Kidney (tissue), 22 donors: ENCODE measurements at places on chromosomes 16 and 17. TPM values are rescaled to one million over a fixed set of nuclear protein-coding genes. Genes with fewer than 3 reads are reported as not detected.

DNA sequence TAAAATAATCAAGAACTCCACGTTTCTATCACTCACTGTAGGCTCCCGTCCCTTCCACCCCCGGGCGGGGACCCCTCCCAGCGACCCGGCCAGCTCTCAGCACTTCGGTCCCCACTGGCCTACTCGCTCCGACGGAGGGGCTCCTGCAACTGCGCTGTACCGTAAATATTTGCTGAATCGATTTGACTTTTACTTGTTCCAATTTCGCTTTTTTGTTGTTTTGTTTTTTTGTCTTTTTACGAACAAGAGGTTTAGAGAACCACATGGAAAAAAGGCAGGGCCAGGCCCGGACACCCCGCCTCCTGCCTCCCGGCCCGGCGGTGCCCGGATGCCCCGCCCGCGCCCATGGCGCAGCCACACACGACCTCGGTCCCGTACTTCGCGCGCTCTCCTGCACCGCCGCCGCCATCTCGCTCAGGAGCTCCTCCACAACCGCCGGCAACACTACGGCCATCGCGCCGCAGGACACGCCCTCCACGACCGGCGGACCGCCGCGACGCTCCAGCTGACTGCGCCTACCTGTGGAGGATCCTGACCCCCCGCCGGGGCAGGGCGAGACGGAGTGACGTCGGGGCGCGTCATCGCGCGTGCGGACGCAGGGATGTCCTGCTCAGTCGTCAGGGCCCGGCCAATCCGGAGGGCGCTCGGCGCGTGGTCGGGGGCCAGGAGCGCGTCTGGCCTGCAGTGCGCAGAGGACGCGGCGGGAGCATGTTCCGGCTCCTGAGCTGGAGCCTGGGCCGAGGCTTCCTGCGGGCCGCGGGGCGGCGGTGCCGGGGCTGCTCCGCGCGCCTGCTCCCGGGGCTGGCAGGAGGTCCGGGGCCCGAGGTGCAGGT is at the start of the genes TTC19 and ZSWIM7:
Gene TTC19 (plus strand): TSS at position 684 of the 833 bp plus-strand sequence. CDS start 25 bp downstream, at position 709.
Gene ZSWIM7 (minus strand): TSS at position 564 of the 833 bp plus-strand sequence. CDS start 110 bp downstream, at position 454.
- no peaks in the 10 kb centered on the region for H3K4me1 ChIP-seq
- H3K36me3 ChIP-seq, result peaks cover 18% of the 10 kb centered on the region
- H3K4me3 ChIP-seq, result peak within 1 kb of the TSS; percentile 73
- peak; percentile 98 for DNase-seq
- peak within 1 kb of the TSS; percentile 98 for H3K27ac ChIP-seq

GRCh38 chr16:3999479-4000325 is 116.5 kb downstream of the ADCY9 start:
- H3K4me3 ChIP-seq, result no peak overlapping the region
- no peaks in the 10 kb centered on the region for H3K36me3 ChIP-seq
- H3K4me1 ChIP-seq, result peaks cover 8% of the 10 kb centered on the region
- peak overlapping the region; percentile 72 for H3K27ac ChIP-seq

DNA sequence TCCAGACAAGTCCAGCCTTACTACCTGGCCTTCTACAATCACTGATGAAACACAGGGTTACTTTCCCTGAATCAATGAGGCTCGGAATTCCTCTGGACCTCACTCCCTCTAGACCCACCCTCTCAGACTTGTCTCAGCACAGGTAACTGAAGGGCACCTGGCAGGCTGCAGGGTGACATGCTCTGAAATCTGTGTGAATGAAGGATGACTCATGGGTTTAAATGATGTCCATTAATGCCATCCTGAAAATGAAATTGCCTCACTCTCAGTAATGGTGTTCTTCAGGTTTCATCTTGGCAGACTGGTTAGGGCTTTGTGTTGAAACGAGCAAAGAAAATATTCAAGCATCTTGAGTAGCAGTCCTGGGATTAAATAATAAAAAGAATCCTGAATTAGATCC is 134.4 kb downstream of the MAF start:
- H3K4me3 ChIP-seq, result no peak overlapping the region
- H3K4me1 ChIP-seq, result no peaks in the 10 kb centered on the region
- DNase-seq, result no peak
- no peaks in the 10 kb centered on the region for H3K27me3 ChIP-seq

DNA sequence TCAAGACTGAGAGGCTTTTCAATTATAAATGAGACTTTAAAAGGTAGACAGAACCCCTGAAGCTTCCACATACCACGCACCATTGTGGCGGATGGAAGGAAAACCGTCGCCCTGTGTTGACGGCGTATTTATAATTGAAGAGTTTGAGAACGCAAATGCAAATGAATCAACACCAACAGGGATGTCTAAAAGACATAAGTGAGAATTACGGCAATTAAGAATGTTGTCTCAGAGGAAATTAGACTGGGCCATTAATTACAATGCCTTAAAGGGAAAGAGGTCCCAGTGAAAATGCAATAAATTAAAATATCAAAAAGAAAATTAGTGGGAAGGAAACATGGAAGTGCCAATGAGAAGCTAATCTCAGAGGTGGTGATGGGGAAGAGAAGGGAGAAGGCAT is 148.5 kb upstream of the XYLT1 start:
- no peaks in the 10 kb centered on the region for H3K4me1 ChIP-seq
- no peak overlapping the region for H3K27ac ChIP-seq
- DNase-seq, result no peak

Gene TAF1C
- 64.7 TPM for total RNA-seq

- H3K36me3 ChIP-seq, result no peaks in the 10 kb centered on the region
- H3K4me3 ChIP-seq, result no peak overlapping the region
- no peak overlapping the region for H3K27ac ChIP-seq
- H3K27me3 ChIP-seq, result no peaks in the 10 kb centered on the region
- DNase-seq, result no peak
- peaks cover 6% of the 10 kb centered on the region for H3K4me1 ChIP-seq
Observed at GRCh38 chr17:19275457-19276127, 38.4 kb downstream of the EPN2 start.

Gene CCL7
- total RNA-seq, result not detected

DNA sequence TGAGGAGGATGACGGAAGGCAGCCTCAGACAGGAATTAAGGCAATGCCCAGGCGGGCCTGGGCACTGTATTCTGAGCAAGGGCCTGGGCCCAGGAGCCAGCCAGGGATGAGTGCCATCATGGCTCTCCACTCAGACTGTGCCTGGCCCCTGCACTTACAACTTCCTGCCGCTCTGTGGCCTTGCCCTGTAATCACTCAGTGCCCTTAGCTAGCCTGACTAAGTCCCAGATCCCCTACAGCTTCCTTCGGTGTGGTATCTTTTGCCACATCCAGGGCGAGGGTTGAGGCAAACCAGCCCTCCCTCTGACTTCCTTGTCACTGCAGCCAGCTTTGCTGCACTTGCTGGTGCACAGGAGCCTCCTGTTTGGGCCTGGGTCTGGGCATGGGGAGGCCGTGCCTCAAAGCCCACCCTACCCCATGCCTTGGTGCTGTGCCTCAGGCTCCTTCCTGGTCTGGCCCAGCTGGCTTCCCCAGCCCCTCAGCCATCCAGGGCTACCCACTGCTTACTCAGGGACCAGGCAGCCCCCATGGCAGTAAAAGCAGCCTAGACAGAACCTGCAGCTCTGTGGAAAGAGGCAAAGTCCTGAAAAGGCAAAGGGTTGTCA is 9.3 kb downstream of the SLC46A1 start:
- H3K36me3 ChIP-seq, result peaks cover 4% of the 10 kb centered on the region
- no peaks in the 10 kb centered on the region for H3K4me1 ChIP-seq
- no peak for DNase-seq
- no peak overlapping the region for H3K4me3 ChIP-seq
- H3K27ac ChIP-seq, result no peak overlapping the region

Gene UTS2R
- not detected for total RNA-seq

- peak within 1 kb of the TSS; percentile 23 for H3K27ac ChIP-seq
- H3K4me3 ChIP-seq, result peak within 1 kb of the TSS; percentile 87
- H3K4me1 ChIP-seq, result peaks cover 4% of the 10 kb centered on the region
- H3K27me3 ChIP-seq, result peaks cover 5% of the 10 kb centered on the region
Observed at GRCh38 chr16:82169861-82170845, at the start of gene MPHOSPH6. TSS of gene MPHOSPH6 (minus strand) at chr16:82170224. CDS start at chr16:82170175, 49 bp downstream.

Gene KNOP1
- 17.9 TPM for total RNA-seq

DNA sequence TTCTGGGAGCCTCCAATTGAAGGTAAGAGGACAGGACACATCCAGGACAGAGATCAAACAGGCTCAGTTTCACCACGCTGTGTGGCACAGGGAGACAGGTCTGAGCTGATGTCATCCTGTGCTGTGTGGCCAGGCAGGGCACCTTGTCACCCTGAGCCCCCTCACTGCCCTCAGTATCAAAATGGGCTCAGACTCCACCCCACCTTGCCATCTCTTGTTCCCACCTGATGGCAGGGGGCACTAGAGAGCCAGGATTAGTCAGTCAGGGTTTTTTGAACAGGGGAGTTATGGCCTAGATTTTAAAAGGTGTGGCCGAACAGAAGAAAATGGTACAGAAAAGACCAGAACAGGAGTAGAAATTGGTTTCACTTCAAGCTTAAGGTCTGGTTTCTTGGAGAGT is 2.6 kb downstream of the KAT2A start:
- H3K4me3 ChIP-seq, result no peak overlapping the region
- H3K27ac ChIP-seq, result no peak overlapping the region
- H3K4me1 ChIP-seq, result no peaks in the 10 kb centered on the region

Gene CCL2
- 49.9 TPM for total RNA-seq

DNA sequence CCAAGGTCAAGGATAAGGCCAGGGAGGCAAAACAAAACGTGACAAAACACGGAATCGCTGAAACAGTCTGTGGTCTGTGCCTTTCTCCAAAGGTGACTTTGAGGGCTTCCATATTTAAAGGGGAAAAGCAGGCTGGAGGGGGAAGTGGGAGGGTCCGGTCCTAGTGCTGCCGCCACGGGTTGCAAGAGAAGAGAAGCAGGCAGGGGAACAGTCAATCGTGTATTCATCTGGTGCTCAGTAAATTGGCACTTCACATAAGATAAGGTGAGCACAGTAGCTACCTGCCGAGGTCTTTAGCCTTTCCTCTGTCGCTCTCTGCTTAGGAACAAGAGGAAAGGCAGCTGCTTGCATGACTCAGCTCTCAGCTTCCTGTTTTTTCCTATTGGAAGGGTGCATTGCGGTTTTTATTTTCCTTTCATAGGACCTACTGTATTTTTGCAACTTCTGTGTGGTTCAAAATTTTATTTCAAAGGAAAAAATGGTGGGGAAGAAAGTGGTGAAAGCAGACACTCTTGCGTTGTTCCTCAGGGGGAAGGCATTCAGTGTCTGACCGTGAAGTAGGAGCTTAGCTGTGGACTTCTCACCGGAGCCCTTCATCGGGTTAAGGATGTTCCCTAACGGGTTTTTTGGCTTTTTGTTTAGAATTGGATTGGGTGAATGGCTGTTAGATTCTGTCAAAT is 7.1 kb upstream of the LGALS3BP start:
- peak overlapping the region; percentile 76 for H3K27ac ChIP-seq
- H3K4me1 ChIP-seq, result peaks cover 7% of the 10 kb centered on the region
- H3K4me3 ChIP-seq, result peak overlapping the region; percentile 55
- peaks cover 3% of the 10 kb centered on the region for H3K36me3 ChIP-seq
- peak; percentile 33 for DNase-seq

- DNase-seq, result no peak
- H3K36me3 ChIP-seq, result no peaks in the 10 kb centered on the region
- peak overlapping the region; percentile 11 for H3K4me3 ChIP-seq
- no peak overlapping the region for H3K27ac ChIP-seq
- H3K4me1 ChIP-seq, result no peaks in the 10 kb centered on the region
- H3K27me3 ChIP-seq, result no peaks in the 10 kb centered on the region
Observed at GRCh38 chr17:39171933-39172332, 6.0 kb upstream of the ARL5C start.

- H3K36me3 ChIP-seq, result no peaks in the 10 kb centered on the region
- no peak overlapping the region for H3K4me3 ChIP-seq
- H3K4me1 ChIP-seq, result peaks cover 8% of the 10 kb centered on the region
- H3K27ac ChIP-seq, result no peak overlapping the region
- DNase-seq, result no peak
Observed at GRCh38 chr17:77966476-77966875, 8.0 kb downstream of the TNRC6C start.

DNA sequence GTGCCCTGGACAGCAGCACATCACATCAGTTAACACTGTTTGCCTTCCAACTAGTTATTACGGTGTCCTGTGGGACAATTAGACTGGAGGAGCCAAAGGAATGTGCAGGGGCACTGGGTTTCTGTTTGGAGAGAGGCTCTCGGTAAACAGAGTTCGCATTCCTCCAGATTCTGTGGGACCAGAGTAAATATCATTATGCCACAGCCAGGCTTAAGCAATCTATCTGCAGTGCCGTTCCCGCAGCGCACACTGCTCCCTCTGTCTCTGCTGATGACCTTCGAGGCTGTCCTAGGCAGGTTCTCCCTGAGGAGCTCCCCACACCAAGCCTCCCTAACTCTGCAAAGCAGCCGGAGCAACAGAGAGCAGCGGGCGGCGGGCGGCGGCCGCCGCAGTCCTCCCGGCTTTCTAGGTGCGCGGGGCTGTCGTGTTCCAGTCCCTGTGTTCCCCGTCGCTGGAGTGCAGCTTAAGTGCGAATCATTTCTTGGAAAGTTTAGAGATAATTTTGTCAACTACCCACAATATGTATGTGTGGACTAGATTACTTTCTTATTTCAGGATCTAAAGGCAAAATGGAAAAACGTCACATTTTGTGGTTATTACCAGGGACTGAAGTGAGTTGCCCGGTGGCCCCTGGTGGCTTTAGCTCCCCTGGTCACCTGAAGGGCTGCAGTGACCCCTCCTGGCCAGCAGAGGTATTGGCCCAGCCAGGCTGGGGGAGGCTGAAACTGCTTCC is 43.3 kb downstream of the PGS1 start:
- H3K27me3 ChIP-seq, result no peaks in the 10 kb centered on the region
- no peak overlapping the region for H3K4me3 ChIP-seq
- H3K4me1 ChIP-seq, result no peaks in the 10 kb centered on the region
- DNase-seq, result peak; percentile 90
- H3K36me3 ChIP-seq, result peaks cover 30% of the 10 kb centered on the region

Gene KRTAP2-2
- total RNA-seq, result not detected

DNA sequence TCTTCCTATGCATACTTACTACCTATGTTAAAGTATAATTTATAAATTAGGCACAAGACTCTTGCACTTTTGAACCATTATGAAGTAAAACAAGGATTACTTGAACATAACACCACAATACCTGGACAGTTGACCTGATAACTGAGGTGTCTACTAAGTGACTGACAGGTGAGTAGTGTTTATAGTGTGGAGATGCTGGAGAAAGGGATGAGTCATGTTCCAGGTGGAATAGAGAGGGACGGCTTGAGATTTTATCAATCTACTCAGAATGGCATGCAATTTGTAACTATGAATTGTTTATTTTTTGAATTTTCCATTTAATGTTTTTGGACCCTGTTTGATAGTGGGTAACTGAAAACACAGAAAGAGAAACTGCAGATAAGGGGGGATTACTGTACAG is 287.6 kb downstream of the MAP2K6 start:
- H3K4me1 ChIP-seq, result no peaks in the 10 kb centered on the region
- no peak overlapping the region for H3K27ac ChIP-seq
- H3K36me3 ChIP-seq, result no peaks in the 10 kb centered on the region
- no peaks in the 10 kb centered on the region for H3K27me3 ChIP-seq
